ENCODE measurements at places on chromosomes 3 and 15.

DNA sequence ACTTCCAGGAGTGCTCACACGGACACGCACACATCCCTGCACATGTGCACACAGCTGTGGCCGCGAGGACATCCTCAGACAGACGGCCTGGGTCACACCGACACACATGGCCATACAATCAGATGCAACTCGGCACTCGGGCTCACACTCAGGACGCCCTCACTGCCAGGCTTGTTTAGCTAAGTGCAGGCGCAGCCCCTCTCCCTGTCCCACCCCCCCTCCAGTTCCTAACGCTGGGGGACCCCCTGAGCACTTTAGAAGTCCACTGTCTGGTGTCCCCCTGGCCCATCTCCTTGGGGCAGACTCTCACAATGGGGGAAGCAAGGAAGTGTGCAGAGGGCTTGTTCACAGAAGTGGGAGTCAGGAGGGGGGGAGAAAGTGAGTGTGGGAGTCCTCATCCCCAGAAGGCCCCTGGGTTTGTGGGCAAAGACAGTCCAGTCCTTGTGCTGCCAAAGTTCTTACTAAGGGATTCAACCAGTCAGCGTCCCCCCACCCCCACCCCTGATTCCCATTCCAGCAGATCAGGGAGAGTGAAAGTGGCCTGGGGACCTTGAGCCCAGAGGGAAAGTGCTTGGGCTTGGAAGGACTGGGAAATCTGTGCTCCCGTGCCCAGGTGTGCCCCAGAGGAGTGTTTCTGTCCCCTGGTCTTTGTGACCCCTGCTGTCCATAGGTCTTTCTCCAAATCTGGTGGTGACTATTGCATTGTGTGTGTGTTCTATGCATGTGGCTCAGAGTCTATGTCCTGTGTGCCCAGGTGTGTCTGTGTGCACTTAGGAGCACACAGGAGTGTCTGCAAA lies 767 bp upstream of the GATA2 start:
- no peak for DNase-seq

GRCh38 chr3:129211345-129211744 lies 27.6 kb upstream of the CNBP start:
- DNase-seq: no peak

GRCh38 chr3:18499301-18499700 lies 74.2 kb upstream of the SATB1 start:
- DNase-seq: no peak

GRCh38 chr15:48647962-48648361 lies 2.5 kb upstream of the FBN1 start:
- no peak for DNase-seq

DNA sequence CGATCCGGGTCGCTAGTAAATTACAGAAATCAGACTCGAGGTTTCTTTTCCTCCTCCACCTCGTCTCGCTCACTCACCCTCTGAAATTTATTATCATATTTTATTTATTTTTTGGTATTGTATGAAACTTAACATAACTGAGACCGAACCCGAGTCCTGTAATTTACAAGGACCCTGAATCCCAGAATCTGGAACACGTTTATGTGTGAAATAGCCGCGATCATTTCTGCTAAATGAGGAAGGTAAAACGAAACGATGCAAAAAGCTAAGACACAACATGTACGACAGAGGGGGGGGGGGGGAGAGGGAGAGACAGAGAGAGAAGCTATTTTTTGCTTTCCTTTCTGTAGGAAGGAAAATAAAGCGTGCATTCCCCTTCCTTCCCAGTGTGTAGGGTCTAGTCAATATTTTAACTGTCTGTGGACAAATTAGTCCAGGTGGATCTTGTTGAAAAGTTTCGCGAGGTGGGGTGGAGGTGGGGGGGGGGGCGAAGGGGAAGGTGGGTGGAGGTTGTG lies 1.6 kb downstream of the BBX start:
- DNase-seq: no peak

GRCh38 chr3:188208516-188208981 lies 54.6 kb downstream of the LPP start:
- no peak for DNase-seq

GRCh38 chr3:38347421-38348200 lies 1.0 kb downstream of the XYLB start:
- no peak for DNase-seq
